ENCODE measurements at places on chromosomes 3 and 15.

DNA sequence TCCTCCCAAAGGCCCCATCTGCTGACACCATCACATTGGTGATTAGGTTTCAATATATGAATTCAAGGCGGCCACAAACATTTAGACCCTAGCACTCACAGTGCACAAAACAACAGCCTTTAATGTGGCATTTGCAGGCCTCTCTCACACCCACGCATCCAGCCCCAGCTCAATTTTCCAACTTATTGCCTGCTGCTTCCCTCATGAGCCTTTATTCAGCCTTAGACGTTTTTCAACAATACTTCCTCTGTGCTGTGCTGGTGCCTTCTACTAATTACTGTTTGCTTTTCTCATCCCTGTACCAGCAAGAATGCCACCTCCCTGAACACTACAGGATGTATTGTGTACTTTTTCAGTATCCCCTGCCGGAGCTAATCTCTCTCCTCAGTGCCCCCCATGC, 334.6 kb downstream of the GABRB3 start:
- DNase-seq = no peak

- DNase-seq = no peak
Observed at GRCh38 chr3:104437131-104437750, 929.5 kb upstream of the ALCAM start.

DNA sequence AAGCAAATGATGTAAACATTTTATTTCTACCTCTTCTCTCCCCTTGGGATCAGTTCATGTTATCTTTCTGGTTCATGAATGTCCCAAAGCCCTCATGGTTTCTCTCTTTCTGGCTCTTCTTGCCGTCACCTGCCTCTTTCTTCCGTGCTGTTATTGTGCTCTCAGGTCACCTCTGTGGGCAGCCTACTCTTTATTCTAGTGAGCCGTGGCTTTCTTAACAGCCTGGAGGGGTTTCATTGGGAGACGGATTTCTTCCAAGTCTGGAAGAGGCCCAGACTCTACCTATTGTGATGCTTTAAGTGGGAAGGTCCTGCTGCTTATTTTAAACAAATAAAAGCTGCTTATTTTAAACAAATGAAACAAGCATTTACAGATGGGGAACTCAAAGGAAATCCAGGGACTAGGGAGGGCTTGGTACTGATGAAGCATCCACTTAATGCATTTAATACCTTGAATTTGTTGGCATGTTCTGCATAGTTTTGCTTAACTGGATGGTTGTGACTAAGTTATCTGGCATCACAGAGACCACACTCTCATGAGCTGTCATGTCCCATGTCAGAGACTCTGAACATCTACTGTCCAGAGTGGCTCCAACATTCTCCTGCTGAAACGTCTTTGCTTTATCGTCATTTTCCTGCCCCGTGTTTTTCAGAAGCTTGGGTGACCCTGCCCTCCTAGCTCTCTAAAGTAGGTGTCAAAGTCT, 443.3 kb downstream of the GABRG3 start:
- DNase-seq = peak; percentile 90

DNA sequence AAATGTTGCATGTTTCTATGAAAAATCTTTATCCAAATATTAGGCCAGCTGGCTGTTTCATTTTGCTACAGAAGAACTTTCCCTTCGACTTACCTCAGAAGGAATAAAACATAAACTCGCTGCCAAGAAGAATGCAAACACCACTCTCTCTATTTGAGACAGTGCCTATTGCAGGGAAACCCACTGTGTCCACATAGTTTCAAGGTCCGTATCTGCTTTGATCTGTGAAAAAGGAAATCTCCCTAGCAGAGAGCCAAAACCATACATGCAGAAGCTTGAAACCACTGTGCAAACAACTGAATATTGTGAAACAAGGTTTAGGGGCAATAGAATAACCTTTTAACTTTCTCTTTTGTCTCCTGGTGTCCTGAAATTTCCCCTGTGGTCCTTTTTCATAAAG, 35.0 kb upstream of the CAPN7 start:
- no peak for DNase-seq

- DNase-seq = peak; percentile 19
Observed at GRCh38 chr3:171336406-171336805, 123.8 kb downstream of the TNIK start.

GRCh38 chr3:89740881-89741177, 633.4 kb downstream of the EPHA3 start:
- no peak for DNase-seq

GRCh38 chr3:118942671-118943070, 92.0 kb downstream of the IGSF11 start:
- no peak for DNase-seq

DNA sequence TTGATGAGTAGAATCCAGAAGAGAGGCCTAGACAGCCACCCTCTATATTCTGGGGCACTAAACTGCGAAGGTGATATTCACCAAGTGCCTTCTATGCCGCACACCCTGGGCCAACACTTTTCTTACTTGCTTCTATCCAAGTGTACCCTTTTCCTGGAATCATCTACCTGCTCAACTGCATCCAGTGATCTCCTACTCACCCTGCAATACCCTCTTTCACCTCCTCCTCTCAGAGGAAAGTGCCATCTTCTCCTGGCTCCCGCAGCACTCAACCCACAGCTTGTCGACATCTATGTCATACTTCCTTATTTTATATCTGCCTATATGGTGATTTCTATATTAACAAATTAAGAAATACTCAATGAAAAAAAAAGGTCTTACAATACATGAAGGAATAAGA, 28.6 kb upstream of the LMCD1 start:
- no peak for DNase-seq

DNA sequence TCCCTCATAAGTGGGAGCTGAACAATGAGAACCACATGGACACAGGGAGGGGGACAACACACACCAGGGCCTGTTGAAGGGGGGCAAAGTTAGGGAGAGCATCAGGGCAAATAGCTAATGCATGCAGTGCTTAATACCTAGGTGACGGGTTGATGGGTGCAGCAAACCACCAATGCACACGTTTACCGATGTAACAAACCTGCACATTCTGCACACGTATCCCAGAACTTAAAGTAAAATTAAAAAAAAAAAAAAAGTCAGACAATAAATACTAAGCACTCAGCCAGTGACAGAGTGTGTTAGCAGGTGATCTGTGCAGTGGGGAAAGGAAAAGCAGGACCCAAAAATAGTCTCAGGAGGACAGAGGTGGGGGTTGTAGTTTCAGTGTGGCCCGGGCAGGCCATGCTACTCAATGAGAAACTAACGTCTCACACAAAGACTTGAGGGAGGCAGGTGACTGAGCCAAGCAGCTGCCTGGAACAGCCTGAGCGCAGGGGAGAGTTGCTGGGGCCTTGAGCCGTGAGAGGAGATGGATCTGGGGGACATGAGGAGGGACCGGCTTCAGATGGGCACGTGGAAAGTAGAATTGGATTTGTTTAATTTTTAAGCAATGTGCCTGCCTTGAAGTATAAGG, 18.4 kb downstream of the ANKDD1A start:
- no peak for DNase-seq

DNA sequence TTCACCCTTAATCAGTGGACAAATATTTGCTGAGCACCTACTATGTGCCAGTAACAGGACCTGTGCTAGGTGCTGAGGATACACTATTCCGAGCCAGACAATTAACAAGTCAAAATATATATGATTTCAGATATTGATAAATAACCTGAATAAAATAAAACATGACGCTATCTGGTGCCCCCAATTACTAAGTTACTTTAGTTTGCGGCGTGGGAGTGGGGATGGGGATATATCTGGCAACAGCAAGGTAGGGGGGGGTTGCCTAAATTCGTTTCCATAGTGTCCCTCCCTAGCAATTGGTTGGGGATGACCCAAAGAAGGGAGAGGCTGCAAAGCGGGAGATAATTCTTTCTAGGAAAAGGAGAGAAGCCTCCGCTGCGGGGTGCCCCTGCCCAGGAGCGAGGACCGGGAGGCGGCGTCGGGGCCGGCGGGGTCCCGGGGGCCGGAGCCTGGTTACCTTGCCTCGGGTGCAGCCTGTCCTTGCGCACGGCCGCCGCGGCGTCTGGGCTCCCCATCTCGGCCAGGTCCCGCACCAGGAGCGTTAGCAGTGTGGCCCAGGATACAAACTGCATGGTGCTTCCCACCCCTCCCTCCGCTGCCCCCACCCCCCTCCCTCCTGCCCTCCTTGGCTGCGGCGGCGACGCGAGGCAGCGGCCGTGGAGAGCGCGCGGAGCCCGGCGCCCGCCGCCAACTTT, 567 bp downstream of the ADAMTS9 start:
- DNase-seq = no peak

All from DMS79 (cell line).